Kidney (tissue), 22 donors: ENCODE measurements at places on chromosomes 7 and 10. TPM values are rescaled to one million over a fixed set of nuclear protein-coding genes. Genes with fewer than 3 reads are reported as not detected.

- DNase-seq = no peak
These were observed 35.9 kb downstream of the TSPAN15 start for GRCh38 chr10:69486922-69487730.

- DNase-seq = no peak
These were observed 78.2 kb downstream of the EPC1 start for GRCh38 chr10:32268788-32269187.

DNA sequence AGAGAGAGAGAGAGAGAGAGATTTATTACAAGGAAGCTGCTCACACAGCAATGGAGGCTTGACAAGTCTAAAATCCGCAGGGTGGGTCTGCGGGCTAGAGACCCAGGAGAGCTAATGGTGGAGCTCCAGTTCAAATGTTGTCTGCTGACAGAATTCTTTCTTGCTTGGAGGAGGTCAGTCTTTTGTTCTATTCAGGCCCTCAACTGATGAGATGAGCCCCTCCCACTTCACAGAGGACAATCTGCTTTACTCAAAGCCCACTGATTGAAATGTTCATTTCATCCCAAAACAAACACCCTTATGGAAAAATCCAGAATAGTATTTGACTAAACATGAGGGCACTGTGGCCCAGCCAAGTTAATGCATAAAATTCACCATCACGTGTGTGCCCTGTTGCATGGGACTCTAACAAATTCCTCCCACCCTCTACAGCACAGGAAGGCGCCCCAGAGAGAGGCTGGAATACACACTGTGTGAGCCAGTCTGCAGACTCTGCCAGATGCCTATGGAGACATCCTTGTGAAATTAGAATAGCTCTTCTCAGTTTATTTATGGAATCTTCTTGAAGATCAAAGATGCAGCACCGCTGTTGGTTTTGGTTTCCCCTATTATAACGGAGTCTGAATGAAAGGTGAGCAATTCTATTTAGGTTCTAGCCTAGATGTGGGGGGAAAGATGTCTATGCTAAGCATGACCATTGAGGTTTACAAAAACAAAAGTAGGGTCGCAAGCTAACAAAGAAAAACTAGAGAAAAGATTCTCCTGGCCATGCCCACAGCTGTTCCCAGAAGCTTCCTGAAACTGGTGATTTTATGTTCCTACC lies 123.0 kb upstream of the SFMBT2 start:
- no peak for DNase-seq

- DNase-seq = no peak
These were observed 1087.0 kb upstream of the LRRTM3 start for GRCh38 chr10:65838811-65839210.

DNA sequence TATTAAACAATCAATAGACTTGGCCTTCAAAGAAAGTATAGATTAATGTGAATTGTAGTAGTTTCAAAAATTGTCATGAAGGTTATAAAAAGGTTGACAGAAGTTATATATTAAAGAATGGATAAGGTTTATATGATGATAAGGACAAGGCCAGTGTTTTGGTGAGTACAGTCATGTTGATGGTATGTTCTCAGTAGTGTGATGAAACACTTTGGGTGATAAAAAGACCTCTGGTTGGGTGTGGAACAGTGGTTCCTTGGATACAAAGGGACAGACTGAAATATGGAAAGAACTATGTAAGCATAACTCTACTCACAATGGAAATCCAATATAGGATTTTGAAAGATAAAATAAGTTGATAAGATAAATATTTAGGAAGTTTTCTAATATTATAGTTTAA lies 866.3 kb downstream of the ANKRD7 start:
- no peak for DNase-seq

DNA sequence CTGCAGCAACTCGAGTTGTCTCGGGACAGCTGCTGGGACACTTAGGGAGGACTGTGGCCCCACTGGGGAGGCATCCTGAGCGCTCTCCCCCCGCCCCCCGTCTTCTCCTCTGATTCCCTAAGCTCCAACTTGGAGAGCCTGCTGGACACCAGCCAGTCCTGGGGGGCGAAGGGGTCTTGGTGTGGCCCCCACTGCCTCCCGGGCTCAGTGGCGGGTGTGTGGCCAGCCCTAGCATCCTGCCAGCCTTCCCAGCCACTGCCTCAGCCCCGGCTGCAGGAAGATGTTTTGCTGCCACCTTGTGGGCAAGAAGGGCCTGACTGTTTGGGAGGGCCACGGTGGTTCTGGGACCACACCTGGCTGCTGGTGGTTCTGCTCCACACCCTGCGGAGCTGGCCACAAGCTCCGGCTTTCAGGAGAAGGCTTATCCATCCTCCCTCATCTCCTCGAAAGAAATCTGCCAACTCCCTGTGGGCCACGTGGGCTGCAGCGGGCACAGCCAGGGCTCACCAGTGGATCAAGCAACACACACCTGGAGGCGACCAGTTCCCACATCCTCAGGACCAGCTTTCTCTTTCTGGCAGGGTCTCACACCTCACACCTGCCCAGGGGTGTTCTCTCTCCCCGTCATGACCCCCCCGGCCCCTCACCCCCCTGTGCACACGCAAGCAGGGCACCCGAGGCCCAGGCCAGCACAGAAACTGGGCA lies 24.8 kb downstream of the AGAP3 start:
- DNase-seq = peak; percentile 83

- DNase-seq = peak; percentile 54
These were observed 77.0 kb downstream of the PFKFB3 start for GRCh38 chr10:6279540-6280267.

GRCh38 chr10:45505311-45505710 lies 131.3 kb downstream of the ALOX5 start:
- DNase-seq = no peak

Gene NUTM2A
- total RNA-seq = 1.5 TPM

Gene CPXM2
- total RNA-seq = 18.1 TPM
